ENCODE measurements at places on chromosomes 16 and 17.
A peak's percentile ranks its signal among the peaks of the same experiment; 100 is the strongest.

DNA sequence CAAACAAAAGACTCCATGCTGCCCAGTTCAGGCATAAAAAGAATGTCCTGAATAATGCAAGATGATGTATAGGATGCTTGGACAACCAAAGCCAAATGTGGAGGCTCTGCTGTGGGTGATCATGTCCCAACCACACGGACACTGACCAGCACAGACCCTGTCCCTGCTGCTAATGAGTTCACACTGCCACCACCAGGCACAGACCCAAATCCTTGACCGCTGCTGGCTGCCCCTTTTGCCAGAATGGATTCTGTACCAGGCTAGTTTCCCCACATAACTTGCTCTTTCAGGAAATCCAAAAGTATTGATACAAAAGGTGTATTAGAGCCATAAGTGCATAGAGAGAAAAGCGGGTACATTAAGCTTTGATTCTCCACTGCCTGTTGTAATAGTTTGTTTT lies 60.9 kb downstream of the XYLT1 start:
- no peak for DNase-seq

DNA sequence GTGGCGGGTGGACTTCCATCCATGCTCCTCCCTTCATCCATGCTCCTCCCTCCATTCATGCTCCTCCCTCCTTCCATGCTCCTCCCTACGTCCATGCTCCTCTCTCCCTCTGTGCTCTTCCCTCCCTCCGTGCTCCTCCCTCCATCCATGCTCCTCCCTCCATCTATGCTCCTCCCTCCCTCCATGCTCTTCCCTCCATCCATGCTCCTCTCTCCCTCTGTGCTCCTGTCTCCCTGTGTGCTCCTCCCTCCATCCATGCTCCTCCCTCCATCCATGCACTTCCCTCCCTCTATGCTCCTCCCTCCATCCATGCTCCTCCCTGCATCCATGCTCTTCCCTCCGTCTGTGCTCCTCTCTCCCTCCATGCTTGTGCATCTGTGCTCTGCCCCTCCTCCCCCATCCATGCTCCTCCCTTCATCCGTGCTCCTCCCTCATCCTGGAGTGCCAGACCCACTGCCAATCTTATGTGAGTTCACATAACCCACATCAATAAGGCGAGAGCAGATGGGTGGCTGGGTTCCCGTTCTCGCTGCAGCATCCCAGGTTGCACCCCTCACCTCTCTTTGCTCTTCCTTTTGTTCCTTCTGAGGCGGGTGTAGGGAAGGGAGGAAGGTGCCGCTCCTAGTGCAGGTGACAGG lies 22.8 kb downstream of the KSR1 start:
- DNase-seq = no peak

- no peak for DNase-seq
Observed at GRCh38 chr17:15513856-15514459, 46.5 kb upstream of the CDRT4 start.

- DNase-seq = no peak
Observed at GRCh38 chr17:17958982-17959381, 13.2 kb downstream of the TOM1L2 start.

DNA sequence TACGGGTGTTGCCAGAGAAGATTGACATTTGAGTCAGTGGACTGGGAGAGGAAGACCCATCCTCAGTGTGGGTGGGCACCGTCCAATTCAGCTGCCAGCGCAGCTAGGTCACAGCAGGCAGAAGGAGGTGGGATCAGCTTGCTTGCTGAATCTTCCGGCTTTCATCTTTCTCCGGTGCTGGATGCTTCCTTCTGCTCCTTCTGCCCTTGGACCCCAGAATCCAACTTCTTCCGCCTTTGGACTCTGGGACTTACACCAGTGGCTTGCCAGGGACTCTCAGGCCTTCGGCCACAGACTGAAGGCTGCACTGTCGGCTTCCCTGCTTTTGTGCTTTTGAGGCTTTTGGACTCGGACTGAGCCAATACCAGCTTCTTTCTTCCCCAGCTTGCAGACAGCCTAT lies 46.1 kb upstream of the RPL38 start:
- no peak for DNase-seq

DNA sequence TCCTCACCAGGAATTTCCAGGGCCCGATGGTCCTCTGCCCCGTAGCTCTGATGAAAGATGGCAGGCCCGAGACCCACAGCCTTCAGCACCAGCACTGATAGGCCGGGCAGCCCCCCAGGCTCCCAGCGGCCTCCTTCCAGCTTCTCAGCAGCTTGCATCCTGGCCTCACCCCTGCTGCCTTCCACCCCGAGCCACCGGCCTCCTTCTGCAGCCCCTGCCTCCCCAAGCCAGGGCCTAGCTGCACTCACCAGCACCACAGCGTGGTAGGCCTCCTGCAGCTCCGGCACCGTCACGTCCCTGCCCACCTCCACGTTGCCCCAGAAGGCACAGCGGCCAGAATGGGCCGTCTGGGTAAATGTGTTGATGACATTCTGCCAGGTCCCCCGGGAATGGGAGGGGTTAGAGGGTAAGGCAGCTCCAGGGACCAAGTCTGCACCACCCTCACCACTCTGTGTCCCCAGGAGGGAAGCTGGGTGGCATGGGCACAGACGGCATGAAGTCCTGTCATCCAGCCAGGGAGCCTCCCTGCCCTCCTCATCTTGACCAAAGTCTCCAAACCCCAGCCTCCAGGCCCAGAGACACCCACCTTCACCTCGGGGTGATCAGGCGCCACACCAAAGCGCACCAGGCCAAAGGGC lies 6.5 kb downstream of the FDXR start:
- no peak for DNase-seq

DNA sequence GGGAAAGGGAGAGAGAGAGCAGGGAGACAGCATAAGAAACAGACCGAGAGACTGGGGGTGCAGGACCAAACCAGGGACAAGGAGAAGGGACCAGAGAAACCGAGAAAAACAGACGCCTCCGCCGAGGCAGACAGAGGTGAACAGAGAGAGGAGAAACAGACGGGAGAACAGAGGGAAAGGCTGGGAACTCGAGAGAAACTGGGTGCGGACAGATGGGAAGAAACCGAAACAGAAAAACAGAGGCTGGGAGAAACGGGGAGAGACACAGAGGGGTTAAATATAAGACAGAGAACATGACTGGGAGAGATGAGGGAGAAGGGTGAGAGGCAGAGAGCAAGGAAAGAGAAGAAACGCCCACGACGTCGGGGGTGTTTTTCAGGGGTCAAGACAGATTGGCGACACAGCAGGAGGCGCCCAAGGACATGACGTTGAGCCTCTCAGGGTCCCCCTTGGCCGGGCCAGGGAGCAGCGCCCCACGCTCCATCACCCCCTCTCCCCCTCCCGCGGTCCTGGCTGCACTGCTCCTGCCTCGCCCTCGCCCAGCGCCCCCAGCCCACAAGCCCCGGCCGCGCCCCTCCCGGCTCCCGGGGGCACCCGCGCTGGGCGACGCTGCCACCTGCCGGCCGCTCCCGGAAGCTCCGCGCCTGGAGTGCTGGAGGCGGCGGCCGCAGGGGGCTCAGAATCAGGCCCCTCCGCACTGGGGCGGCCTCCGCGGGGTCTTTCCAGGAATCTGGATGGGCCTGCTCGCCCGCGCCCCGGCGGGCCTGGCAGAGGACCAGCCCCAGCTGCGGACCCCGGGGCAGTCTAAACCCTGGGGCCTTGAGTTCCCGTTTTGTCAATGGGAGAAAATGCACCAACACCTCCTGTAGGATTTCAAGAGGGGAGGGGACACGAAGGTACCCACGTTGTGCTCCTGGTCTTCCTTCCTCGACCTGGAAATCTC lies 1.3 kb upstream of the TMEM92 start:
- DNase-seq = peak; percentile 52

GRCh38 chr17:21082001-21082436 lies 39.2 kb upstream of the USP22 start:
- DNase-seq = no peak

DNA sequence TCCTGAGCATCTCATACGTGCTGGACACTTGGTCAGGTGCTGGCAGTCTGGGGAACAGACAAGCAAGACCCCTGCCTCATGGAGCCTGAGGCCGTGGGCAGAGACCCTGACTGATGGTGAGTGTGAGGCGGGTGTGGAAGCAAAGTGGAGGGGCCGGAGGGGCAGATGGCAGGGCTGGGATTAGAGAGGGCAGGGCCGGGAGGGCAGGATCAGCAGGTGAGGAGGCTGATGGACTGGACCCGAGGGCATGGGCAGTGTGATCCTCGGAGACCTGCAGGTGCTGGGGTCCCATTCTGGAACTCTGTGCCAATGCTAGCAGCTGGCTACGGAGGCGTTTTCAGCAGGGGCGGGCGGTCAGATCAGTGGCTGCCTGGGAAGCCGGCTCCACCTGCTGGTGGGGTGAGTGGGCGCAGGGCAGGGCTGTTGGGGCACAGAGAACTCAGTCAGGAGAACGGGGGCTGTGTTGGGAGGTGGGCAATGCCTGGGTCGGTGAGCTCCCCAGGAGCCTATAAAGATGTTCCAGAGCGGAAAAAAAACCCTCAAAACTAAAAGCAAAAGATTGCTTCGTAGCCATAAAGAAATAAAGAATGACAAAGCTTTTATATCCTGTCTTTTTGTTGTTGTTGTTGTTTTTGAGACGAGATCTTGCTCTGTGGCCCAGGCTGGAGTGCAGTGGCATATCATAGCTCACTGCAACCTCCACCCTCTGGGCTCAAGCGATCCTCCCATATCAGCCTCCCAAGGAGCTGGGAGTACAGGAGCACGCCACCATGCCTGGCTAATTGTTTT lies 8.9 kb upstream of the C16orf74 start:
- no peak for DNase-seq

GRCh38 chr17:6531575-6531974 lies 24.8 kb downstream of the PITPNM3 start:
- no peak for DNase-seq

- peak; percentile 69 for DNase-seq
Observed at GRCh38 chr17:15944759-15945526, at the start of gene ADORA2B. TSS of gene ADORA2B (plus strand) at chr17:15945130. CDS start at chr17:15945249, 119 bp downstream.

- no peak for DNase-seq
Observed at GRCh38 chr17:78559749-78560368, 17.3 kb downstream of the DNAH17 start.

DNA sequence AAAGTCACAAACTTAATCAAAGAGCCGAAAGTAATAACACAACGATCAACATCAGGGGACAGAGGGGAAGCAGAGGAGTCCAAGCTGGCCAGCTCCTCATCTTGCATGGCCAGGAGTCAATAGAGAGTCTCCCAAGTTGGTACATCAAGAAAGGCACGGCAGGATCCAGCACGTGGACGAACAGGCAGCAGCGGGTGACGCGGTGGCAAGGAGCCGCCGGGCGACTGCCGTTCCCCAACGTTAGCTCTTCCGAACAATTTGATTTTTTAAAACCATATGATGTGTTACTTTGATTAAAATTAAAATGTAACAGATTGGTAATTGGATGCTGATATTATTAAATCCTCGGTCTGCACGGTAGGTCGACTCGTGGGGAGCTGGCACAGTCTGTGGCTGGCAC lies 81.8 kb upstream of the DOC2B start:
- no peak for DNase-seq

DNA sequence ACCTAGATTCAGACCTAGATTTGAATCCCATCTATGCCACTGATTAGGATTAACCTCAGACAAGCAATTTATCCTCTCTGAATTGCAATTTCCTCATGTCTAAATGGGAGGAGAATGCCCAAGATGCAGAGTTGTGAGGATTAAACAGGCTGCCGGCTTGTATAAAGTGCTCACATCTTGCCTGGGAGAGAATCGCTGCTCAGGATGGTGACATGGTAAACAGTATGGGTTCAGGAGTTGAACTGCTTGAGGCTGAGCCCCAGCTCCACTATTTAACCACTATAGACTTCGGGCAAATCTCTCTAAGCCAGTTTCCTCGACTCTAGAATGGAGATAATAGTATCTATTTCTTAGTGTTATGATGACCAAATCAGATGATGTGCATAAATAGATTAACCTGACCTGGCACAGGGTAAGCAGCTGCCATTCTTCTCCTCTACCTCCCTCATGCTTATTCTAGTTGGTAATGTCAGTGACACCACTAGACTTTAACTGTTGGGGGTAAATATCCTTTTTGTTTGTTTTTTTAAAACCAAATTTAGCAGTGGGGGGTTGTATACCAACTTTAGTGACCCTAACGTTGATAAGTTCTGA lies 732 bp upstream of the RPL27 start:
- no peak for DNase-seq

DNA sequence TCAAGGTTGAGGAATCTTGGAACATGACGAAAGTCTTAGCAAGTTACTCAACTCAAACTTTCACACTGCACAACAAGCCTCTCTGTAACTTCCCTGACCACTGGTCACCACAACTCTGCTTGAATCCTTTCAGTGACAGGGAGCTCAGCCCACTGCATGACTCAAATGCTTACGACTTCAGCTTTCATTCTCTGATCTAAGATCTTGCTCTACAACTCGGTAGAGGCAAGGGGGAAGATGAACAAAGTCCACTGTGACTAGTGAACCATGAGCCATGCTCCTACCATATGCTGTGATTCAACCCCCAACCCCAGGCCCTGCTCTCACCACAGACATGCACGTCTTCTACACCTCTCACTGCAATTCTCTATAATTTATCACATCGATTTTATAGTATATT lies 160.9 kb downstream of the SLC39A11 start:
- DNase-seq = no peak

DNA sequence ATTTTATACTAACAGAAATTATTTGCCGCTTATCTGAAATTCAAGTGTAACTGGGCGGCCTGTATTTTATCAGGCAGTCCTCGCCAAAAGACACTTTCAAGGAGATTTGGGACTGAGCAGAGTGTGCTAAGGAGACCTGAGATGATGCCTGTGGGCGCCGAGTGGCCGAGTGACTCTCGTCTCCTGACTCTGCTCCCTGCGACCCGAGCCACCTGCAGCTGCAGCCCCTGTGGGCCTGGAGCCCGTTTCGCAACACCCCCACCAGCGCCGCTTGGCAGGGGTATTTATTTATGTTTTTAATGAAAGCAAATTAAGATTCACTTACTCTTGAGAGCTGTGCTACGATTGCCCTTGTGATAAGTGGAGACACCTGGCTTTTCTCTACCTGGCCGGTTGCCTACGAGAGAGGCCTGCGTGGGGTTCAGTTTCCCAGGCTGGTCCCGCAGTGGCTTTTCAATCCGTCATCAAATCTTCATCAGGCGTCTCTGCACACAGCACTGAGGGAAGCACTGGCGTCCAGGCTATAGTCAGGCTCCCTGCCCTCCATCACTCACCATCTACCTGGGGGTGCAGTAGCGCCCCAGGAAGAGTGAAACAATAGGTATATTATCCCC lies 124.0 kb downstream of the SEC14L1 start:
- no peak for DNase-seq

DNA sequence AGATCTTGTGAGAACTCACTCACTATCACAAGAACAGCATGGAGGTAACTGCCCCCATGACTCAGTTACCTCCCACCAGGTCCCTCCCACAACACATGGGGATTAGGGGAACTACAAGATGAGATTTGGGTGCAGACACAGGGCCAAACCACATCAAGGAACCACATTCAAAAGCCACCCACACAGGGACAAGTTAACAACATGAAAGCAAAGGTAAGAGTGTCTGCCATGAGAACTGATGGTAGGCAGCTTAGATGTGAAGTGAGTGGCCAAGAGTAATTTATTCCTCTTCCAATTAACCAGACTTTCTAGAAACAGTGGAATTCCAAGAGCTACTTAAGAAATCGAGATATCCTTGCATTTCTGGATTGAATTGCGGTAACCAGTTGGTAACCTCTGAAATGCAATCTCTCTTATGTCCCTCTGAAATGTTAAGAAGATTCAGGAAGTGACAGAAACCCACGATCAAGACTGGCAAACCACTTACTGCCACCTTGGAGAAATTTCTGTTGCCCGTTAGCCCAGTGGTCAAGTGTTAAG lies 167.4 kb upstream of the CACNG5 start:
- no peak for DNase-seq

- DNase-seq = no peak
Observed at GRCh38 chr17:42647778-42648177, 11.3 kb upstream of the TUBG2 start.

- no peak for DNase-seq
Observed at GRCh38 chr17:6671431-6671830, 19.9 kb downstream of the C17orf100 start.

All from fibroblast of gingiva (primary cell).